ENCODE measurements at places on chromosomes 12 and 14. TPM values are rescaled to one million over a fixed set of nuclear protein-coding genes. Genes with fewer than 3 reads are reported as not detected.

DNA sequence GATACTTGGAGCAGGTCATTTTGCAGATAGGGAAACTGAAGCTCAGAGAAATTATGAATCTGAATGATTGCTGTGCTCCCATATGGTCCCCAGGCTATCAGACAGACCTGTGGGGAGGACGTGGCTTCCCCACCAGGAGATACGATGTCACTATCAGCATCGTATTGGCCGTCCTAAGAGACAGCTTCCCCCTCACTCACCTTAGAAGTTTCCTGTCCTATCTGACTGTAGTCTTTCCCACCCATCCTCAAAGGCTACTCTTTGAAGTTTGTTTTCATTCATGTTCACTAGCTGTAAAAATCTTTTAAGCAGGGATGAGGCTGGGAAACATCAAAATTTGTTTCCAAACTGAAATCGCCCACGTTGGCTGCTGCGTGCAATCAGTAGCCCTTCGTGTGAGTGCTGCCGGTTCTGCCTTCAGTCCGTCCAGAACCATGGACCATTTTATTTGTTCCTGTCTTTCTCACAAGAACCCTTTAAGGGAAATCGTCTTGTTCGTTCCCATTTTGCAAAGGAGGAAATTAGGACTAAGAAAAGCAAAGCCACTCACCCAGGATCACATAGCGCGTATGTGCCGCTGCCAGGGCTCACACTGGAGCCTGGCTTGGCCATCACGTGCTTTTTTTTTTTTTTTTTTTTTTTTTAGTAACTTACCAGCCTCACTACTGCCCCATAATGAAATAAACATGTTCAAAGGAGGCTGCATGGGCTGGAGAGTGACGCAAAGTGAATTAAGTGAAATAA is 1.0 kb upstream of the KDM2B start:
- peaks cover 5% of the 10 kb centered on the region for H3K4me1 ChIP-seq
- no peak overlapping the region for H3K4me3 ChIP-seq
- peak; percentile 27 for DNase-seq
- H3K36me3 ChIP-seq = no peaks in the 10 kb centered on the region
- peak overlapping the region; percentile 60 for H3K27ac ChIP-seq

GRCh38 chr12:53267999-53268629 is at the start of gene ESPL1:
TSS of gene ESPL1 (plus strand) at chr12:53268299. CDS start at chr12:53268767, 468 bp downstream.
- peak; percentile 81 for DNase-seq
- H3K27me3 ChIP-seq = no peaks in the 10 kb centered on the region
- peaks cover 4% of the 10 kb centered on the region for H3K4me1 ChIP-seq
- peak within 1 kb of the TSS; percentile 63 for H3K4me3 ChIP-seq

The CLEC4D gene
- total RNA-seq = not detected

The MLXIP gene
- total RNA-seq = 158 TPM

- H3K27ac ChIP-seq = no peak overlapping the region
- no peaks in the 10 kb centered on the region for H3K36me3 ChIP-seq
- H3K27me3 ChIP-seq = no peaks in the 10 kb centered on the region
- no peak overlapping the region for H3K4me3 ChIP-seq
- no peaks in the 10 kb centered on the region for H3K4me1 ChIP-seq
- peak; percentile 28 for DNase-seq
Observed at GRCh38 chr12:127811988-127812387, 455.0 kb upstream of the TMEM132C start.

The RND1 gene
- total RNA-seq = 3.4 TPM

GRCh38 chr12:116990971-116991966 is 80.5 kb downstream of the FBXW8 start:
- no peaks in the 10 kb centered on the region for H3K36me3 ChIP-seq
- DNase-seq = no peak
- H3K27me3 ChIP-seq = no peaks in the 10 kb centered on the region
- no peak overlapping the region for H3K4me3 ChIP-seq
- no peak overlapping the region for H3K27ac ChIP-seq
- no peaks in the 10 kb centered on the region for H3K4me1 ChIP-seq

DNA sequence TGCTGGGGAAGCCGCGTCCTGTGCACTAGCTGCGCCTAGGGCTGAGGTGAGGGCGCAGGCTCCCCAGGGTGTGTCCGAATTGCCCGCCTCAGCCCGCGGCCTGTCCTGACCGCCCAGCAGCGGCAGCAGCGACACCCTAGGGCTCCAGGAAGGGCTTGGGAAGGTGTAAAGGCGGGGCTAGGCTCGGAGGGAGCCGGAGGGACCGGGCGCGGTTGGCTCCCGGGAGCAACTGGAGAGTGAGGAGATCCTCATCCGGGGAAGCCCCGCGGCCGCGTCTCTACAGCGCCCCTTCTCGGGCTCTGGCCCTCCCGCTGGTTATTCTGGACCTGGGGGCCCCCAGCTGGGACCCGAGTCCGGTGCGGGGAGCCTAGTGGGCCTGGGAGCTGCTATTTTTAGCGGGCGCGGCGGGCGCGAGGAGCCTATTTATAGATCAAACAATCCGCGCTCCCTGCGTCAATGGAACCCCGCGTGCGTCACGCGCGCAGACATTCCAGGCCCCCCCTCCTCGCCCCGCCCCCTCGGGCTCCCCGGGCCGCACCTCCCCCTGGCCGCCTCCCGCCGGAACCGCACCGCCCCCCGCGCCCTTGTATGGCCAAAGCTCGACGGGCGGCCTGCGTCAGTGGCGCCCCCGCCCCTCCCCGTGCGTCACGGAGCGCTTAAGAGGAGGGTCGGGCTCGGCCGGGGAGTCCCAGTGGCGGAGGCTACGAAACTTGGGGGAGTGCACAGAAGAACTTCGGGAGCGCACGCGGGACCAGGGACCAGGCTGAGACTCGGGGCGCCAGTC is at the start of gene NR4A1:
Gene NR4A1 (plus strand): TSS at position 685 of the 784 bp plus-strand sequence. CDS start 2,887 bp downstream, outside the sequence.
- peak within 1 kb of the TSS; percentile 40 for H3K4me3 ChIP-seq
- peak; percentile 99 for DNase-seq
- H3K4me1 ChIP-seq = peaks cover 11% of the 10 kb centered on the region

DNA sequence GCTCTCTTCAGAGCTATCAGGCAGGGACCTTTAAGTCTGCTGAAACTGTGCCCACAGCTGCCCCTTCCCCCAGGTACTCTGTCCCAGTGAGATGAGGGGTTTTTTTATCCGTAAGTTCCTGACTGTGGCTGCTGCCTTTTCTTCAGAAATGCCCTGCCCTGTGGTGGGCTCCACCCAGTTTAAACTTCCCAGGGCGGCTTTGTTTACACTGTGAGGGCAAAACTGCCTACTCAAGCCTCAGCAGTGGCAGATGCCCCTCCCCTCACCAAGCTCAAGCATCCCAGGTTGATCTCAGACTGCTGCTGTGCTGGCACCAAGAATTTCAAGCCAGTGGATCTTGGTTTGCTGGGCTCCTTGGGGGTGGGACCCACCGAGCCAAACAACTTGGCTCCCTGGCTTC is 46.9 kb upstream of the SLC16A7 start:
- H3K27ac ChIP-seq = no peak overlapping the region
- H3K36me3 ChIP-seq = no peaks in the 10 kb centered on the region

DNA sequence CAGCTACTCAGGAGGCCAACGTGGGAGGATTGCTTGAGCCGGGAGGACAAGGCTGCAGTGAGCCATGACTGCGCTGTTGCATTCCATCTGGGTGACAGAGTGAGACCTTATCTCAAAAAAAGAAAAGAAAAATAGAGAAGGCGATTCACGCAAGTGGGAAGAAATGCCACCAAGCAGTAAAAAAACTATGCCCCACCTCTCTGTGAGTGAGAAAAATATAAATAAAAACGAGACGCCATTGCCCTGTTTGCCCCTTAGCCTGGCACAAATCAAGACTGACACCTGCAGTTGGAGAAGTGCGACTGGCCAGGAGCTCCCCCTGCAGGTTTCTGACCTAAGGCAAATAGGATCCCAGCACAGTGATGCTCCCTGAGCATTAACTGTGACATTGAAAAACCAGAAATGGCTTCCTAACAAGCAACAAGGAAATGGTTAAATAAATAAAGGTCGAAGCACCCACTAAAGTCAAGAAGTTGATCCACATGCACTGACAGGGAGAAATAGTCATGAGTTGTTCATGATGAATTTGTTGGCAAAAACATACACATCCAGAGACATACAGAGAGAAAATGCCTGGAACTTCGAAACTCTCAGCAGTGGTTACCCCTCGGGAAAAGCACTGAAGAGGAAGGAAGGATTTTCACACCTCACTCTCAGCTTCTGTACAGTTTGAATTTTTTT is 21.1 kb downstream of the GSC start:
- no peaks in the 10 kb centered on the region for H3K36me3 ChIP-seq
- H3K4me3 ChIP-seq = no peak overlapping the region
- no peaks in the 10 kb centered on the region for H3K27me3 ChIP-seq
- no peak overlapping the region for H3K27ac ChIP-seq
- H3K4me1 ChIP-seq = no peaks in the 10 kb centered on the region

DNA sequence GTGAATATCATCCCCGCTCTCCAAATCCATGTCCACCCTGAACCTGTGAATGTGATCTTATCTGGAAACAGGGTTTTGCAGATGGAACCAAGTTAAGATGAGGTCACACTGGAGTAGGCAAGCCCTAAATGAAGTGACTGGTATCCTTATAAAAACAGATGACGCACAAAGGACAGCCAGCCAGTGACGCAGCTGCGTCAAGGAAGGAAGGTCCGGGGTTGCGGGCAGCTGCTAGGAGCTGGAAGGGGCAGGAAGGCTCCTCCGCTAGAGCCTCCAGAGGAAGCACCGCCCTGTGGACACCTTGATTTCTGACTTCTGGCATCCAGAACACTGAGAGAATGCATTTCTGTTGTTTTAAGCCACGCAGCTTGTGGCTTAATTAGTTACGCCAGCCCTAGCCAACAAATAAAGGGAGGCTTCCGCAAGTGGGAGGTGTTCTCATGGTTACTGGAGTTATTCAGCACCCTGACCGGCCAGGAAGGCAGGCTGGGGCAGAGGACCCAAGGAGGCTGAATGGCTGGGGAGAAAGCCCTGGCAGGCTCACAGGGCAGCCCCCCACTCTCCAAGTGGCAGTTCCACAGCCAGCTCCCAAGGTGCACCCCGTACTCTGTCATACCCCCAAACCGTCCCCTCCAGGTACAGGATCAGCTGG is 127.6 kb upstream of the NCOR2 start:
- no peaks in the 10 kb centered on the region for H3K36me3 ChIP-seq
- H3K27ac ChIP-seq = no peak overlapping the region
- no peak overlapping the region for H3K4me3 ChIP-seq
- DNase-seq = no peak

- no peak overlapping the region for H3K4me3 ChIP-seq
- H3K4me1 ChIP-seq = no peaks in the 10 kb centered on the region
- no peak overlapping the region for H3K27ac ChIP-seq
- H3K27me3 ChIP-seq = no peaks in the 10 kb centered on the region
Observed at GRCh38 chr14:24971255-24971654, 78.7 kb downstream of the STXBP6 start.

The TAS2R46 gene
- total RNA-seq = 0.48 TPM

The LRP1-AS gene
- not detected for total RNA-seq

GRCh38 chr14:58809520-58809919 is 171.8 kb downstream of the DACT1 start:
- no peaks in the 10 kb centered on the region for H3K27me3 ChIP-seq
- no peak overlapping the region for H3K4me3 ChIP-seq
- H3K4me1 ChIP-seq = no peaks in the 10 kb centered on the region
- DNase-seq = no peak

The CLEC1B gene
- not detected for total RNA-seq

DNA sequence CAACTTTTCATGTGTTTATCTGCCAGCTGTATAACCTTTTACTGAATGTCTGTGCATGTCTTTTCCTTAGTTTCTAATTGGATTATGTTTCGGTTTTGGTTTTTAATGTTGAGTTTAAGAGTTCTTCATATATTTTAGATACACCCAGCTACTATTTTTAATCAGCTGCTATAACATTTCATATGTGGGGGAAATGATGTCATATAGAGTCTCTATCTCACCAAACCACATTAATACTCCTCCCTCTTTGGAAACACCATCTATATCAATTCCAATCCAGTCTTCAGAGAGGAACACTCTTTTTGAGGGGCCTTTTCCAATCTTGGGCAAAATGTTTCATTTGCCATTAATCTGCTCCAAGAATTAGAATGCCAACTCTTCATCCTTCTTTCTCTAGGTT is 28.5 kb upstream of the GCH1 start:
- H3K36me3 ChIP-seq = no peaks in the 10 kb centered on the region
- no peak overlapping the region for H3K4me3 ChIP-seq
- no peak overlapping the region for H3K27ac ChIP-seq
- no peak for DNase-seq
- no peaks in the 10 kb centered on the region for H3K27me3 ChIP-seq

DNA sequence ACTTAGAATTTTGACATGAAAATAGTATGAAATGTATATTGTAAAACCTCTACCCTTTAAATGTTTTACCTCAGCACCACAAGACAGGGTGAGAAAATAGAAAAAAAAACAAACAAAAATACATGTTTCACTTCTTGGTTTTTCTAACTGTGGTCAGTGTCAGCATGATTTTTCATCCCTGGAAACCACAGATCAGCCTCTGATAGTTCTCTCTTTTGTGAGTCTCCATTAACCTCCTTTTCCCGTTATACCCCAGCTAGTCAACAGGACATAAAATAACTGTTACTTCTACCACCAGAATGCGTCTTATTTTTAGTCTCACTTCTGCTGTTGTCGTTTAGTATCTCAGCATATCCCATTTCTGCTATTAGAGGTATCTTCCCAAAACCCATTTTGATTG is 48.3 kb upstream of the KCNMB4 start:
- H3K4me1 ChIP-seq = no peaks in the 10 kb centered on the region
- H3K27me3 ChIP-seq = no peaks in the 10 kb centered on the region
- H3K4me3 ChIP-seq = no peak overlapping the region
- H3K27ac ChIP-seq = no peak overlapping the region

The TAS2R30 gene
- 1.4 TPM for total RNA-seq

GRCh38 chr14:65954942-65955341 is 531.2 kb upstream of the CCDC196 start:
- H3K36me3 ChIP-seq = no peaks in the 10 kb centered on the region
- no peak overlapping the region for H3K27ac ChIP-seq
- H3K27me3 ChIP-seq = no peaks in the 10 kb centered on the region

DNA sequence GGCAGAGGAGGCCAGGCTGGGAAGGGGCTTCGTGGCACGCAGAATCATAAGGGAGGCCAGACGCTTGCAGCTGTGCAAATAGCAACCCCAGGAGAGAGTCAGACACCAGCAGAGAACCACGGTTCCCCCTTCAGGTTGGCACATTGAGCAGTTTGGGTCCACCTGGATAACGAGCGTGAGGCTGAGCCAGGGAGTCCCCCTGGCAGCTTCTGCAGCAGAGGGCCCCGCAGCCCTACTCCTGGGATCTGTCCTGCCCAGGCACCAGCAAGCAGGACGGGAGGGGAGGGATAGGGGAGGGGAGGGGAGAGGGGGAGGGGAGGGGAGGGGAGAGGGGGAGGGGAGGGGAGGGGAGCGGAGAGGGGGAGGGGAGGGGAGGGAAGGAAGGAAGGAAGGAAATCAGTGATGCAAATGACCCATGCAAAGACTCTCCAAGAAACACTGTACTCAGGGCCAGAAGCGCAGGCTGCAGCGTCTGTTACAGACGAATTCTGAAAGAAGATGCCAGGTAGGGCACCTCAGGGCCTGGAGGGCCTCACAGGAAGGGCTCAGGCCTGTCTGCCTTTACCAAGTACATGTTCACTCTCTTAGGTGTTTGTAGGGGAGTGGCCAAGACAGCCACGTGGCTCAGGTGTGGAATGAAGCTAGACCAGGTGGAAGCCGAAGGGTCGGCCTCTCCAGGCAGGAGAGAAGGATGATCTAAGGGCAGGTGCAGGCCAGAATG is 32.3 kb upstream of the MMP17 start:
- H3K27ac ChIP-seq = no peak overlapping the region
- H3K36me3 ChIP-seq = peaks cover 5% of the 10 kb centered on the region
- DNase-seq = no peak
- no peak overlapping the region for H3K4me3 ChIP-seq

All from colonic mucosa (tissue), 4 donors.